ENCODE measurements at places on chromosomes 3 and 15.

DNA sequence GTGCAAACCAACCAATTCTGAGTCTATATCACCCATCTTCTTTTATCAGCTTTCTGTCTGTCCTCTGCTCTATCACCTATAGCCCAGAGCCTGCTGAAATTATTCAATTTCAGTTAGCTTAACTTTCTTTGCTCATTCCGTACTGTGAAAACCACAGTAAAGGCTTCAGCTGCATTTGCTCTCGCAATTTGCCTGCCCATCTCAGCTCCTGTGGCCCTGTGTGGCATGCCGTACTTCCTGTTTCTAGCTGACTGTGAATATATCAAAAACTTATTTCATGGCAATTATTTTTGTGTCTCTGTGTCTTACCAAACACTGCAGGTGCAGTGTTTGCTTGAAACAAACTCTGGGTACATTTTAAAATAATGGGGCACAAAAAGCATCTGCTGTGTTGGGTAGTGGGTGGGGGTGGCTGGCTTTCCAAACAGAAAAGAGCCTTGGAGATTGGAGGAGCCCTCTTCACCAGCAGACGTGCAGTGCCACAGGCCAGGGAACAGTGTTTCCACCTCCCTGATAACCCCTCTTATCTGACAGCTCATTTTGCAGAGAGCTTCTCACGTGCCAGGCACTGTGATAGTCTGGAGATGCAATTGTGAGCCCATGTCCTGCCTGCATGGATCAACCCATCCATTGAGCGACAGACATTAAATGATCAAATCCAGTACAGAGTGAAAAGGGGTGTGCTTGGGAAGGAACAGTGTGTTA, 45.2 kb downstream of the GASK1A start:
- peak; percentile 71 for ATAC-seq

GRCh38 chr3:132978464-132978863, 59.7 kb upstream of the TMEM108 start:
- ATAC-seq, result no peak

DNA sequence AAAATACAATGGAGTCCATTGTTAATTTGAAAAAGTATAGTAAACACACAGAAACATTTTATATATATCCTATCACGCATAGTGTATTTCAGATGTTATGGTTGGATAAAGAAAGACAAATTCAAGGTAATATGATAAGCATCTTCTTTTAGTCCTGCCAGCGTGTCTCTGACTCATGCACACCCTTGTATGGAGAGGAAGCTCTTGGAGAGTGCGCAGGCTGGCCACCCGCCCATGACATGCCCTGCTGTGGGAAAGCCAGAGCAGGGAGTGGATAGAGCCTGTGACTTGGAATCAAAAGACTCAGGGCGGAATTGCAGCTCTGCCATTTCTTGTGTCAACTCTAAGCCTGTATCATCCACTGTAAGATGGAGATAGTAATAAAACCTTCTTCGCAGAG, 23.0 kb upstream of the COPG1 start:
- no peak for ATAC-seq

DNA sequence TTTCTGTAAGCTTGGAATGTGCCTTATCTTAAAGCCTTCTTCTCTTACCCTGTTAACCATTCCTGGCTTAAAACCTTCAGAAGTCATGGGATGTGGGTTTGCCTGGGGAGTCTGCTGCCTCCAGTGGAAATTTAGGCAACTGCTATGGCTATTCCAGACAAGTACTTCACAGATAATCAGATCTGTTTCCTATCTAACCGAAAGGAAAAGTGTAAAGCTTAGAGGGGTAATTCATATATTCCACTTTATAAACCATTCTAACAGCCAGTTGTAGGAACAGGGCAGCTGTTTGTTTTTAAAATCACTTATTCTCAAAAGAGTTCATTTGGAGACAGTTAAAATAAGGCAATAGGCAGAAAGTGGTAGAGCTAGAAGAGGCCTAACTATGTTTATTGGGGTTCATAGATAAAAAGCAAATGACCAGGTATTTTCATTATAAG, 219.9 kb downstream of the TCF12 start:
- ATAC-seq, result no peak

- no peak for ATAC-seq
Observed at GRCh38 chr3:194138732-194139070, 2.8 kb downstream of the HES1 start.

GRCh38 chr3:167772992-167773391, 37.5 kb downstream of the SERPINI1 start:
- no peak for ATAC-seq

DNA sequence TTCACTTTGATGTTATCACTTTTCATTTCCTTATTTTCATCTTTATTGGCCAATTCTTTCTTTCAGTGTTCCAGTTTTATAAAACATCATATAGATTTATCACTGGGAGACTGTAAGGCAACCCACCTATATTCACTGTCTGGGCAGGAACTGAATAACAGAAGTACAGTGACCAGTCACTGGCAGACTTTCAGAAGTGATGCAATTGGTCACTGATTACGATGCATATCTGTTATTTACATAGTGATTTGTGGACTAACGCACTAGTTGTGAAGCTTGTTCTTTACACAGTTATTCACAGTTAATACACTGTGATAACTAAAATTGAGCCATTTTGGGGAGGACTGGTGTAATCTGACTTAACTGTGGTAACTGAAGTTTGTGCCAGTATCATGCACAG, 190.2 kb upstream of the DPH6 start:
- ATAC-seq, result no peak

DNA sequence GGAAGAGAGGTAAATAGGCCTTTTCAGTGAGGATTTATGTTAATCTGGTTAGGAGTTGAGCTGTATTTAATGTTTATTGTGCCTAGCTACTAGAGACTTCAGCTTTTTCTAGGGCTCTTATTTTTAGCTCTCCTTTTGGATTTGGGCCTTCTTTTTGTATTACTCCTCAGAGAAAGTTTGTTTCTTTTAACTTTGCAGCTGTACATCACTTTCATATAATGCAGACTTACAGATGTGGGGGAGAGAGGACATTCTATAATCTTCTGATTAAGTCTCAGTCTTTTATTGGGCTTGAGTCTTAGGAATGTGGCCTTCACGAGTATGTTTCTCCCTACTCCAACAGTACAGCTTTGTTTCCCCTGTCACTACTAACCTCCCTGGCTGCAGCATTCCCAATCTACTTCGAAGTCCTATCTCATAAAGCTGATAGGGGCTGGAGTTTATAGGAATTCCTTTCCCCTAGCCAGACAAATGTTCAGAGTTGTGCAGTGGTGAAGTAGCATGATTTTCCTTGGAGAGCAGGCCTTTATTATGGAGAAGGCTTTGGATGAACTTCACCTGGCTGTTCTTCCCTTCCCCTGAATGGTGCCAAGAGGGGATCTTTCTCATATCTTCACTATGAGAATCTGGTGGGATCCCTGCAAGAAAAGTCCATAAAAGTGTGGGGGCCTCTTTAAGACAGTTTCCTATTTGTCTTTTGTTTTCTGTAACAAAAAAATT, 82.2 kb upstream of the CBLB start:
- no peak for ATAC-seq

DNA sequence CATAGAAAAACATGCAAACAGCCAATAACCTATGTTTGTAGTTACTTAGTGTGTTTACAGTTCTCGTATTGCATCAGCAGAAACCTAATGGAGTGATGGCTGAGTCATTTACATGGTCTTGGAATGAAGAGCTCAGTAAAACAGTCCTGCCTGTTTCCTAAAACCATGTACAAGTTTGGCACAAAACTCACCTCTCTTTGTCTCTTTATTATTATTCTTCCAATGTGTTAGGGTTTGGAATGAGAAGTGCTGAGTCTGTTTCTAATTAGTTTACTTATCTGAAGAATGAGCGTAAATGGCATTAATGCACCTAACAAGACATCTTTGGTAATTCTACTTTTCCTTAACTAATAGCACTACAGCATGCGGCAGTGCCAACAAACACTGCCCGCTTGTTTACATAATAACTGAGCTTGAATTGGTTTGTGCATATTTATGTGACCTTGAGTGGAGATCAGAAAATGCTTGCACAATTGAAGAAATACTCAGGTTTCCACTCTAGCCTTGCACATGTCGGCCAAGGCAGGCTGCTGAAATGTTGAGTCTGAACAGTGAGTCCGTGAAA, 385.4 kb upstream of the SEMA6D start:
- ATAC-seq, result no peak

DNA sequence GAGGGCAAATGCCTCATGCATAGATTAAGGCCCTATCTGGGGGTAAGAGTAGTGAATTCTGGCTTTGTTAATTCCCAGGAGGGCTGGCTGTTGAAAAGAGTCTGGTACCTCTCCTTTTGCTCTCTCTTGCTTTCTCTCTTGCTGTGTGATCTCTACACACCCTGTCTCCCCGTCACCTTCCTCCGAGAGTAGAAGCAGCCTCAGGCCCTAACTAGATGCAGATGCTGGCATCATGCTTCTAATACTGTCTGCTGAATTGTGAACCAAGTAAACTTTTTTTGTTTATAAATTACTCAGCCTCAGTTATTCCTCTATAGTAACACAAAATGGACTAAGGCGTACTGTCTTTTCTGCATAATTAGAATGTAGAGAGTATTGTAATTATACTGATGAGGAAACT, 908.1 kb downstream of the DIPK2A start:
- ATAC-seq, result no peak

DNA sequence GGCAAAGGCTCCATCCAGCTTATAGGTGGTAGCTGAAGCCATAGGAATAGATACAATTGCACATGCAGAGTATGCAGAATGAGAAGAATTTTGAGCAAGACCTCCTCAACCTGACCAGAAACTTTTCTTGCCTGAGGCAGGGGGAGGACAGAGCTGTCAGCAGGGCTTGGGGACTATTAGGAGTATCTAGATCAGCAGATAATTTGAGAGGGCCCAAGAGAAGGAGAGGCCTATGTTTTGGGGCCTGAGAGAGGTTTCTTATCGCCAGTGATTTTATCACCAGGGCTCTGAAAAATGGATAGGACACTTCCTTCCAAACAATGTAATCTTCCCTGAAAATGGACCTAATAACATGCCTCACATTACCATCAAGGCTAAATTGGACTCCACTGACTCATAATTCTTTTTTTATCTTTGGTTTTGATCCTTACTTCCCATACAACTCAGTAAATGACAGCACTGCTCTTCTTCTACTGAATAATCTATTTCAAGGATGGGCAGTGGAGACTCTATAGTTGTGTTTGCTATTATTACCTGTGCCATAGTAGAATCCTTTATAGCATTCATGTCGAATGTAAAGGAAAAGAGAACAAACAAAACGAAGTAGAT, 15.8 kb upstream of the RAMAC start:
- no peak for ATAC-seq

DNA sequence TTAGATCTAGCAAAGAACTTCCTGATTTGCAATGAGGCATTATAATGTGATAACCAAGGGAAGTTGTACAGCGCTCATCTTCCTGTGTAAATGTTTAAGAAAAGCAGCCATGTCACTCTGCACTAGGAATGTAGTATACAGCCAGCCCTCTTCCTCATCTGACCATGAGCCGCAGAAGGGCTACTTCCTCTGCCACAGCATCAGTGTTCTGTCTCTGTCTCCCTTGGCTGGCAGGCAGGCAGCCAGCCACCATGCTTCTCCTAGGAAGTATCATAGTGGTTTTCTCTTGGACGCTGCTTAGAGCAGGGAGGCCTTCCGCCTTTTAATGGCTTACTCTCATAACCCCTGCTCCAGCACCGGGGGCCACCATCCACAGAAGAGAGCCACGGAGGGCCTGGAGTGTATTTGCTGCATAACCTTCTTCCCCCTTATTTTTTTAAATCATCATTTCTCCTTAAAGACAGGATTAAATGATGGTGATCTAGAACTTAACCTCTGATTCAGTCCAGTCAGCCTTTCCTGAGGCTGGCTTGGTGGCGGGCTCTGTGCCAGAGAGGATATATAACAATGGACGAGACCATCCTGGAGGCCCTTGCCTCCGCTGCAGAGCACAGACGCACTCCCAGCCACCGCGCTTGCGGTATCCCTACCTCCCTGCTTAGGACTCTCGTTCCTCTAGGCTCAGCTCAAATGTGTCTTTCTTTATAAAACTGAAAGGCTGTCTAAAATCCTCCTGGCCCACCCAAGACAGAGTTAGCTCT, 57.3 kb upstream of the PLXNA1 start:
- no peak for ATAC-seq

GRCh38 chr15:95989392-95989791, 341.1 kb upstream of the NR2F2 start:
- ATAC-seq, result no peak

DNA sequence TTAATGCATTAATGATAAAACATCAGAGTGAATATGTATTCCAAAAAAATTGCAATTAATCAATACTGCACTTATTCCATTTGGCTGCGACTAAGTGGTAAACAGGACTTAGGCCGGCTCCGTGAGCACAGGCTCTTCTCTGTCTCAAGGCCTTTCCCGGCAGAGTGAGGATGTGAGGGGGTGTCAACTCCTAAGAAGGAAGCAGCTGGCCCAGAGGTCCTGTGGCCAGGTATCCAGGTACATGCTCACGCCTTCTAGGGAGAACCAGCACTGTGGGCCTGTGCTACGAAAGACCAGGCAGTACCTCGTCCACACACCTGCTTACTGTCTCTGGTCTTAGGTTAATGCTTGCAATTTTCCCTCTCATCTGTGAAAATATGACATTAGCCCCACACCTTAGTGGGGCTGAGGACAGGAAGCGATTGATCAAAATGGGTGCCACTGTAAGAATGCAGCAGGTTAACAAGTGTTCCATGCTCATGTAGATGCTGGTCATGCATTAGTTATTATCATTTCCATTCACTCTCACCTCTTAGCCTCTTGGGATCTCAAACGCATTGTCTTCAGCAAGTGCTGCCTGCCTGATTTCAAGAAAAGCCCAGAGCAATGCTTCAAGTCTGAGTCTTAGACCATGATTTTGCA, 175.3 kb downstream of the ABHD5 start:
- ATAC-seq, result no peak

GRCh38 chr15:23395030-23395692, 40.6 kb downstream of the GOLGA8S start:
- ATAC-seq, result no peak

GRCh38 chr3:54580453-54580852, 347.4 kb downstream of the LRTM1 start:
- ATAC-seq, result no peak

GRCh38 chr3:192915304-192915703, 2.4 kb downstream of the MB21D2 start:
- no peak for ATAC-seq

DNA sequence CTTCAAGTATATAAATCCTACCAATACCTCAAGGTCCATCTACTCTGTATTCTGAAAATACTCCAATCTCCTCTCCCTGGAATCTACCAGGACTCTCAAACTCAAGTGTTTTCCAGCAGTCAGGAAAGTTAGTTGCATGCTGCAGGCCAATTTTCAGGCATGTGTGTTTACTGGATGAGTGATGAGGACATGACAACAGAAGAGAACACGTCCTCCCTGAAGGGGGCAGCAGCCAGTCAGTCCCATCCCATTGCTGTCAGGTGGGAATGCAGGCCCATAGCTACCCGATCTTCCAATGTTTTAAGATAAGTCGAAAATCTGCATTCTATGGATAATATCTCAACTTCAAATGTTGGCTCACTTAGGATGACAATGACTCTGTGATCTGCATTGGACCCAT, 496.2 kb downstream of the FHIT start:
- no peak for ATAC-seq

- ATAC-seq, result peak; percentile 66
Observed at GRCh38 chr3:122258757-122259371, 66.2 kb upstream of the CSTA start.

- no peak for ATAC-seq
Observed at GRCh38 chr3:45690336-45691035, 1.3 kb downstream of the SACM1L start.

Data from activated CD4-positive, CD25-positive, alpha-beta regulatory T cell treated with anti-CD3 and anti-CD28 coated beads, Interleukin-2, amount 50 U/mL, for 24 hours (primary cell).